ENCODE measurements at places on chromosomes 3 and 15.

DNA sequence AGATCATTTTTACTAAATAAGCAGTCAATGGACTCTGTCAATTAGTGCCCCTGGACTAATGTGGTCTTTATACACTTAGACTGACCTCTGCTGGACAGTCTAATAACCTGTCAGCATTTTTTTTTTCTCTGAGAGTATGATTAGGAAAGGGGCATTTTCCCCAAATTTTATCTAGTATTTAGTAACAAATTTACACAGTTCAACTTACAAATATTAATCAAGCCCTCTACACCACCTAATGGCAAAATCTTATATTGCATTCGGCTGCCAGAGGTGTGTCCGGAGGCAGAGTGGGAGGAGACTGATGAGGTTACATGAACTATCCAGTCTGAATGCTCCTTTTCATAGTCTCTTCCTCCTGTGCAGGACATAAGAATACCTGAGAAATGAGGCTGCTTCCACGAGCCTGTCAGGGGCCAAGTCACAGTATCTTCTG is 36.0 kb upstream of the COLQ start:
- peak; percentile 41 for DNase-seq

DNA sequence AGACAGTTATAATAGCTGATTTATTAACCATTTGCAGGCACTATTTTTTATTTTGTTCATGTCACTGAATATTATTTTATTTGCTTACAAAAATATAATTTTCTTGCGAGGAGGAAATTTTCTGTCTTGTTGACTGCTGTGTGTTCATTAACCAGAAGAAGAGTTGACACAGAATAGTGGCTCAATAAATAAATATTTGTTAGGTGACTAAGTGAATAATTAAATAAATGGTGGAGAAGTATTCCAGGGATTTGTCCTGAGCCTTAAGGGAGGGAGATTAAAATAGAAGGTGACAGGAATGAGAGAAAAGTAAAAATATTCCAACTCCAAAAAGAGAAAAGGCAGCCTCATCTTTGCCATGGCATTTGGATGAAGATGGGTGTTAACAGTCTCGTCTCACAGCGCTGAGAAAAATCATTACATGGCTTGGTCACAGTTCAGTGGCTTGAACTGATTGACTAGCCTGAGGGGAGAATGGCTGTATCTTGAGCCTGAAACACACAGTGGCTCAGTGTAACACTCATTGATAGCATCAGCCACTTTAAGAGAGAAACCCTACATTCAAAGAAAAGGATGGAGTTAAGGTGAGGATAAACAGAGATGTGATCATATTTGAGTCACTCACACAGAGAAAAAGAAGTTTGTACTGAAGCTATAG is 449.9 kb upstream of the NAALADL2 start:
- no peak for DNase-seq

DNA sequence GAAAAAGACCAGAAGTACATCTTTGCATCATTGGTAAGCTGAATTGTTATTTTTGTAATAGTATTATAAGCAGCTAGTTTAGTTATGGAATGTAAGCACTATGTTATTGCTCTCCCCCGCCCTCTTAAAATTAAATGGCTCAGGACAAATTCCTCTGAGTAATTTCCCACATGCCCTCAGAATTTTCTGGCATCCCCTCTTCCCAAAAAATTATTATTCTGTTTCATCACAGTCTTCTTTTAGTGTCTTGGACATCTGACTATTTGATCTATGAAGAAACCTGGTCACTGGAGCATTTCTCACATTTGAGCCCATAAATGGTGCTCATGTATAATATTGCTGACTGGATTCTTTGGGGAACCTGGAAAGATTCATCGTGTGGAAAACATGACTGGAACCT is 68.3 kb downstream of the KLHL25 start:
- DNase-seq, result no peak

- DNase-seq, result no peak
These were observed 73.4 kb downstream of the FAM174B start for GRCh38 chr15:92582206-92582605.

DNA sequence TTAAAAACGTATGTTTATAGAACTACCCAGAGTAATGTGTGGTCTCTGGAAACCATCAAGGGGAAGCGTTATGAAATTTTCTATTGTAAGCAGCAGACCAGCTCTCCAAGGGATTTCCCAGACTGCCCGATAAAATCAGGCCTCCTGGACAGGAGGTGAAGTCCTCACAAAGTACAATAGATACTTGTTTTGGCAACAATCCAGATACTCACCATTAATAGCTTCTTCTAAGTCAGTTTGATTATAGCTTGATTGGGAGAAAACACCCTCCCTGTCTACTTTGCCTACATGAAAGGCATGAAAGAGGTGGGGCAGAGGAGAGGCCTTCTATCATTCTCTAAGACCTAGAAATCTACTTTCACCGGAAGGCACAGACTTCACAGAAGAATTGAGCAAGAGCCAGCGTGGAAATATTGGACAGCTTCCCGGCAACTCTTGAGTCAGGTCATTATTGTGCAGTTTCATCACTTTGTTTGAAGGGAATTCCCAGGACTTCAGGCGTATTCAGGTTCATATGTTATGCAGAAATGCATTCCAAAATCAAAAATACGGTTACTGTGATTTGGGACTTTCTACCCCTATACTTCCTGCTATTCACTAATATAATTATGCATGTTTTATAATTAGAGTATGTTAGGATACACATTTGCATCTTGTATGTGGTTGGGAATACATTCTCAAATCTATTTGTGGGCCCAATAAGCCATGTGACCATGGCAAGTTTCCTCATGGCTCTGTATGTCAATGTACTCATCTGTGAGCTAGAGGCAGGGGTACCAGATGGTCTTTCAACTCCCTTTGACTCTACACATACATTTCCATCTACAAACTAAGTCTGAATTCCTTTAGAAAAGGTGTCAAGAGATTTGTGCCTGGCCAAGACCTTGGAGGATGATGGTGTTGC is 103.5 kb downstream of the CD47 start:
- no peak for DNase-seq

DNA sequence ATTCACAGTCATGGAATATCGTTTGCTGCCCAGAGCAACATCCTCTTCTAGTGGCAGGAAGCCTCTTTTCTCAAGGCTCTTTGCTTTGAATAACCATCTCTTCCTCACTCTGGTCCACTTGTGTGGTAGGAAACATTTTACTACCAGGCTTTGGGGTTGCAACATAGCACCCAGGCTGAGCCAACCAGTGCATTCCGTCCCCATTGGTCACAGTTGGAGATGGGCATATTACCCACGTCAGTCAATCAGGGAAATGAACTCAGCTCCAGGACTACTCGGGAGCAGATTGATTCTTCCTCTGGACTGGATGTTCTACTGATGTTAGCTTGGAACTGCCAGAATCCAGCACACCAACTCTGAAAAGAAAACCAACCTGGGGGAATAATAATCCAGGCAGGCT is 4.2 kb upstream of the PEX5L start:
- DNase-seq, result no peak

GRCh38 chr3:45143673-45144671 is 2.2 kb downstream of the CDCP1 start:
- DNase-seq, result no peak

DNA sequence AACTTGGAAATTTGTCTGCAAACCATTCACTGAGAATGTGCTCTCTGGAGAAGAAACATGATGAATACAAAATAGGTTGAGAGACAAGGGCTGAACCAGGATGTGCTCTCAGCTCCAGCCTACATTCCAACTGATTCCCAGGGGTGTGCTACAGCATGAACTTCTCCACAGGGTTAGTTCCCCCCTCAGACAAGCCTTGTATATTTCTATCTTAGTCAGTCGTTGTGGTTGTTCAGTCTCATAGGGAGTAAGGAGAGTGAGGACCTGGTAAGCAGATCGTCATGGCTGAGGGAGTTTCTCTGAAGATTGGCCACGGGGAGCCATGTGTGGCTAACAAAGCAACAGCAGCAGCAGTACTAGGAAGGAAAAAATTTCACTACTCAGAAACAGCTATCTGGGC is 919.7 kb upstream of the CADM2 start:
- no peak for DNase-seq

DNA sequence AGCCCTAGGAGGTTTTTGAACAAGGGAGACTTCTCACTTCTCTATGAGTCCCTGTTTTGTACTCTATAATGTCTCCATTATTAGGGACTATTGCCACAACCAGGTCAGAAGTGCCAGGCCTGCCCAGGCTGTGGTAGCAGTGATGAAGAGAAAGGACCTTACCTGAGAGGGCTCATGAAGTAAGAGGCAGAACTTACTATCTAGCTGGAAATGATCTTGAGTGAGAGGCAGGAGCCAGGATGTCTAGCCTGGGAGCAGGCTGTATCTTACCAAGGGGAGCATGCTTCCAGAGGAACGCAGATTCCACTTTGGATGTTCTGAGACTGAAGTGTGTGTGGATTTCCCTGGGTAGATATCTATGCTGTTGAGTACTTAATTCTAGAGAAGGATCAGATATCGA is 93.3 kb downstream of the RPL39L start:
- DNase-seq, result no peak

DNA sequence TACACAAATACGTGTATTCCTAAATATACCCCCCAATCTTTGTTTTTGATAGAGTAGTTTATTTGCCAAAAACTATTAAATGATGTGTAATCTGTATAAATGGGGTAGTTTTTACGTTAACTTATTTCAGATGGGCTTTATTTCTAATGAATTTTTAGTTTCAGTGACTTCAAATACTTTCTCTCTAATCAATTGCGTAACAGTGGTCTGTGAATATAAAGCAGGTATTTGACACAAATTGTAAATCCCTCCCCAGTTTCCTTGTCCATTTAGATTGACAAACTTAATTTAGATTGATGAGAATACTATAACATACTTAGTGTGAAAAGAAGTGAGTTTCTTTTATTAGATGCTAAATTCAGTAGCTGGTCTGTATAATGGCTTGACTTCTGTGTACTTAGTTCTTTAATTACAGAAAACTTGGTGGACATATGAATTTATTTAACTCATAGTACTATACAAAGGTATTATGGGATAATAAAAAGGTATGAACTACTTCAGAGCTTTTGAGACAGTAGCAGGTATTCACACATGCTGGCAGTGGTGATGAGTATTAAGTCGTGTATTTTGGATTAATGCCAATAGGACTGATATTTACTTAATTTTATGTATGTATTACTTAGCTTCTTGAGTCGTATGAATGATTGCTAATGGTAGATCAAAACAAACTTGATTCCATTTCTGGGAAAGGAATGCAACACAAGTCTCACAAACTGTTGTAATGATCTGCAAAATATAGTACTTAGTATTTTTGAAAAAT is 81.6 kb downstream of the STT3B start:
- no peak for DNase-seq

DNA sequence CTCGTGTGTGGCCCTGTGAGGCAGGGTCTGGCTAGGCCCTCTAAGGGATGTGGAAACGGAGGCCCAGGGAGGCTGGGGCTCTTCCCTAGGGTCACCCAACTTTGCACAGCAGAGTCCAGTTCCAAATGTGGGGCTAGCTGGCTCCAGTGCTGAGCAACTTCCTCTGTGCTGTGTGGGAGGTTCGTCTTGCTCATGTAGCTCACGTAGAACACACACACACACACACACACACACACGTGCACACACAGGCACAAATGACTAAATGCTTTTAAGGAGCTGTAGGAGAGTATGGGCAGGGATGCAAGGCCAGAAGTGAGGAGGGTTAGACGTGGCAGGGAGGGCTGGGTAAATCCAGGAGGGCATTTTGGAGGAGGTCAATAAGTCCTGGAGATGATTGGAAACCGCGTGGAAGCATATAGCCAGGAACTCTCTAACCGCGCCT is 213.8 kb downstream of the RPLP1 start:
- no peak for DNase-seq

- DNase-seq, result no peak
These were observed 88.0 kb downstream of the RPLP1 start for GRCh38 chr15:69540622-69541021.

- DNase-seq, result no peak
These were observed 78.1 kb downstream of the ITGB5 start for GRCh38 chr3:124809039-124809438.

GRCh38 chr15:52115598-52116427 is 3.2 kb upstream of the BCL2L10 start:
- DNase-seq, result no peak

DNA sequence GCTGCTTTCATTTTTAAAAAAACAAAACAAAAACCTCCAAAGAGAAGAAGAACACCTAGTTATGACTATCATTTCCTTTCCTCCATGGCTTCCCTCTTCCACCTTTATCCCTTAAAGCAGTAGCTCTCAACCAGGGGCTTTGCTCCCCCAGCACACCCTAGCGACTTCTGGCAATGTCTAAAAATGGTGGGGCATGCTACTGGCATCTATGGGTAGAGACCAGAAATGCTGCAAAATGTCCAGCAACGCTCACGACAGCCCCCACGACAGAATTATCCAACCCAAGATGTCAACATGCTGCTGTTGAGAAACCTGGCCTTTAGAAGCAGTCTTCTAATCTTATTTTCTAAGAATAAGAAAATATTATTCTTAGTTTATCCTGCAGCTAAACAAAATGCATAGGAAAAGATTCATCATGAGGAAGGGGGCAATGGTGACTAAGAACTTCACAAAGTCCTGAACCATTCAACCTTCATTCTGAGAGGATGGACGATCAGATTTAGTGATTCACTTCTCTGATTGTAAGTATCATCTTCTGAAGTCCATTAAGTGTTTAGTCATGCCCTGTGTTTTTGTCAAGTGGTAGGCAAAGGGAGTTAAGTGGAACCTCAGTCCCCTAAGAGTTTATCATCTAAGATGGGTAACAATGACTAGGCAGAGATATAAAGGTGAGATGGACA is 81.7 kb downstream of the CCNL1 start:
- DNase-seq, result no peak

GRCh38 chr3:122969585-122970469 is 57.7 kb downstream of the SEMA5B start:
- DNase-seq, result no peak

GRCh38 chr15:33780011-33780768 is 188.1 kb upstream of the CHRM5 start:
- DNase-seq, result no peak

GRCh38 chr3:173886-174285 is 22.7 kb upstream of the CHL1 start:
- DNase-seq, result no peak

DNA sequence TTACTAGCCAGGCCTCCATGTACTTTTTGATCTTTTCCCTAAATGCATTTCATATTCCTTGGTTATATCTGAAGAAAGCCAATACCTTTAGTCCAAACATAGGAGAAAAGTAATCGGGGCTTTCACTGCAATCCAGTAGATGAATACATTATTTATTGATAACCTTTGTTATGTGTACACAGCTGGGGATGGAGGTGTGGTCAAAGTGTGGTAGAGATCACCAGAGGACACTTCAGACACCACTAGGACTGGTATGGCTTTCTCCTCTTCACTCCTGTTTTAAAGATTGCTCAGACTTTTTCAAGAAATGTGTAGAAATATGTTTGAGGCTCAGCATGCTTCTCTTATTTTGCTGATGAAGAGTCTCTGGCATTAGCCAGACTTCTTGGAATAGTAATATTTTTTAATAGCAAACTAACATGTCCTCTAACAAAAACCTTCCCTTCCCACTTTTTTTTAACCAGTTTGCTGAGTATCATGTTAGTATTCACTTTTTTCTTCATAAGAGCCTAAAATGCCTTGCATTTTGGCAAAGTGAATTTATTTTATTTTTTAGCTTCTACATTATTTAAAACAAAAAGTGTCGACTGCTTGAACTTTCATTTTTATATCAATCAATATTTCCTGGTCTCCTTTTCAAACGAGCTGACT is 65.6 kb upstream of the MBNL1 start:
- DNase-seq, result no peak

- DNase-seq, result peak; percentile 19
These were observed 75.2 kb upstream of the ACAD9 start for GRCh38 chr3:128804017-128804810.
